Prostate gland (tissue), 2 donors: ENCODE measurements at places on chromosomes 5 and 9. TPM values are rescaled to one million over a fixed set of nuclear protein-coding genes. Genes with fewer than 3 reads are reported as not detected.

The TAF1L gene
- total RNA-seq: not detected

The ROPN1L gene
- total RNA-seq: not detected

The C9orf153 gene
- total RNA-seq: 1.6 TPM

The RC3H2 gene
- 25.8 TPM for total RNA-seq

The RANBP3L gene
- total RNA-seq: 17.7 TPM

The BTNL3 gene
- total RNA-seq: 1.6 TPM

The FRMD3 gene
- 2.3 TPM for total RNA-seq

- no peaks in the 10 kb centered on the region for H3K27me3 ChIP-seq
- peak overlapping the region; percentile 44 for H3K27ac ChIP-seq
- H3K4me1 ChIP-seq: no peaks in the 10 kb centered on the region
- H3K4me3 ChIP-seq: no peak overlapping the region
- peaks cover 13% of the 10 kb centered on the region for H3K36me3 ChIP-seq
- no peak for DNase-seq
Observed at GRCh38 chr5:172919525-172920446, 39.4 kb upstream of the RPL26L1 start.

GRCh38 chr5:7793895-7794294 is 57.0 kb downstream of the CFAP90 start:
- no peaks in the 10 kb centered on the region for H3K27me3 ChIP-seq
- no peak overlapping the region for H3K4me3 ChIP-seq
- no peak for DNase-seq

GRCh38 chr9:751137-752051 is 90.1 kb upstream of the DMRT1 start:
- peaks cover 3% of the 10 kb centered on the region for H3K4me1 ChIP-seq
- no peak overlapping the region for H3K27ac ChIP-seq
- no peaks in the 10 kb centered on the region for H3K36me3 ChIP-seq

GRCh38 chr9:123929870-123930831 is at the start of gene DENND1A:
DENND1A (minus strand) TSS chr9:123930126; CDS start chr9:123929905, 221 bp downstream.
- peaks cover 3% of the 10 kb centered on the region for H3K4me1 ChIP-seq
- DNase-seq: peak; percentile 84
- no peaks in the 10 kb centered on the region for H3K27me3 ChIP-seq
- no peaks in the 10 kb centered on the region for H3K36me3 ChIP-seq
- peak within 1 kb of the TSS; percentile 64 for H3K4me3 ChIP-seq
- H3K27ac ChIP-seq: peak within 1 kb of the TSS; percentile 62

- no peaks in the 10 kb centered on the region for H3K27me3 ChIP-seq
- H3K36me3 ChIP-seq: no peaks in the 10 kb centered on the region
- H3K4me3 ChIP-seq: no peak overlapping the region
- DNase-seq: no peak
- no peak overlapping the region for H3K27ac ChIP-seq
- H3K4me1 ChIP-seq: no peaks in the 10 kb centered on the region
Observed at GRCh38 chr5:37815913-37816312, 23.9 kb downstream of the GDNF start.

DNA sequence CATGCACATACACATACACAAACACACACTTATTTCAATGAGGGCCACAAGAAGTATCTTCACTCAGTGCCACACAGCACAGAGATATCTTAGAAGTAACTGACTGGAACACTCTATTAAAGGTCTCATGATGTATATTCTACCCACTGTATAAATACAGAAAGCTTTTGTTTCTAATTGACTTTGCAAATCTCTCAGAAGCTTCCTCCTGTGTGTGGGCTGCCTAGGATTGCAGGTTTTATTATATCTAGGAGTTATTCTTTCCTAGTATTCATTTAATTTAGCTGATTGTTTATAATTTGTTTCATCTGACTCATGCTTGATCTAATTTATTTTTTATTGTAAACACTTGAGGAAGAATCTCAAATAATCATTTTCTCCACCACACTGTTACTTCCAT is 262.4 kb upstream of the ACTBL2 start:
- H3K4me3 ChIP-seq: no peak overlapping the region
- H3K27me3 ChIP-seq: no peaks in the 10 kb centered on the region
- no peaks in the 10 kb centered on the region for H3K4me1 ChIP-seq
- no peaks in the 10 kb centered on the region for H3K36me3 ChIP-seq
- no peak overlapping the region for H3K27ac ChIP-seq

- no peak for DNase-seq
- H3K27me3 ChIP-seq: no peaks in the 10 kb centered on the region
- H3K36me3 ChIP-seq: no peaks in the 10 kb centered on the region
Observed at GRCh38 chr9:113511856-113512761, 48.6 kb downstream of the RGS3 start.

DNA sequence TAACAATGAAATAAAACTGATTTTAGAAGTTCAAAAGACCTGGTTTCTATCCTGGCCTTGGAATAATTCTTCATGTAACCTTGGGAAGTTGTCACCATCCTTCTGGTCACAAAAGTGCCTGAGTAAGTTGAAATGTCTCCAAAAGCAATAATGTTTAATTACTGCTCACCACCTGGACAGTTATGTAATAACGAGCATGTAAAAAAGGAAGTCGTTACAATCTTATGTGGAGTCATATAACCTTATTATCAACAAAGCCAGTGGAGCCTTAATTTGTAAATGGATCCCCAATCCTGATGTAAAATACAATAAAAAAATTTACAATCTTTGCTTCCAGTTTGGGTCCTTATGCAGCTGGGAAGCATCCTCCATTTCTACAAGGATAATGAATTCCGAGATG is 64.2 kb upstream of the GPR151 start:
- H3K4me1 ChIP-seq: no peaks in the 10 kb centered on the region
- H3K27me3 ChIP-seq: no peaks in the 10 kb centered on the region
- no peaks in the 10 kb centered on the region for H3K36me3 ChIP-seq
- no peak overlapping the region for H3K4me3 ChIP-seq

DNA sequence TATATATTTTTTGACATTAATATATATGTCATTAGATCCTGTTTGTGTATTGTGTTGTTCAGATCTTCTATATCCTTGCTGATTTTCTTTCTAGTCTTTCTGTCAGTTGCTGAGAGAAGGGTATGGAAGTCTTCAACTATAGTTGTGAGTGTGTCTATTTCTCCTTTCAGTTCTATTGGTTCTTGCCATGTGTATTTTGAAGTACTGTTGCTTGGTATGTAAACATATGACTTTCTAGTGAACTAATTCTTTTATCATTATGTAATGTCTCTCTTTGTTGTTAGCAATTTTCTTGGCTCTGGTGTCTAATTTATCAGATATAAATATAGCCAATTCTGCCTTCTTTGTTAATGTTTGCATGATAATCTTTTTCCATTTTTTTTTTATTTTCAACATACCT is 84.3 kb upstream of the CAST start:
- no peak overlapping the region for H3K4me3 ChIP-seq
- H3K27me3 ChIP-seq: no peaks in the 10 kb centered on the region
- DNase-seq: no peak
- no peaks in the 10 kb centered on the region for H3K36me3 ChIP-seq
- H3K4me1 ChIP-seq: no peaks in the 10 kb centered on the region
- no peak overlapping the region for H3K27ac ChIP-seq

DNA sequence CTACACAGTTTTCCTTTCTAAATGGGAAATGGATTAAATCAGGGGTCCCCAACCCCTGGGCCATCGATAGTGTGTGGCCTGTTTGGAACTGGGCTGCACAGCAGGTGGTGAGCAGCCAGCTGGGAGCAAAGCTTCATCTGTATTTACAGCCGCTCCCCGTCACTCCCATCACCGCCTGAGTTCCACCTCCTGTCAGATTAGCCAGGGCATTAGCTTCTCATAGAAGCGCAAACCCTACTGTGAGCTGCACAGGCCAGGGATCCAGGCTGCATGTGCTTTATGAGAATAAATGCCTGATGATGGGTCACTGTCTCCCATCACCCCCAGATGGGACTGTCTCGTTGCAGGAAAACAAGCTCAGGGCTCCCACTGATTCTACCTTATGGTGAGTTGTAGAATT is 41.2 kb upstream of the FLT4 start:
- no peaks in the 10 kb centered on the region for H3K36me3 ChIP-seq
- no peak overlapping the region for H3K4me3 ChIP-seq
- no peak overlapping the region for H3K27ac ChIP-seq
- no peaks in the 10 kb centered on the region for H3K27me3 ChIP-seq

DNA sequence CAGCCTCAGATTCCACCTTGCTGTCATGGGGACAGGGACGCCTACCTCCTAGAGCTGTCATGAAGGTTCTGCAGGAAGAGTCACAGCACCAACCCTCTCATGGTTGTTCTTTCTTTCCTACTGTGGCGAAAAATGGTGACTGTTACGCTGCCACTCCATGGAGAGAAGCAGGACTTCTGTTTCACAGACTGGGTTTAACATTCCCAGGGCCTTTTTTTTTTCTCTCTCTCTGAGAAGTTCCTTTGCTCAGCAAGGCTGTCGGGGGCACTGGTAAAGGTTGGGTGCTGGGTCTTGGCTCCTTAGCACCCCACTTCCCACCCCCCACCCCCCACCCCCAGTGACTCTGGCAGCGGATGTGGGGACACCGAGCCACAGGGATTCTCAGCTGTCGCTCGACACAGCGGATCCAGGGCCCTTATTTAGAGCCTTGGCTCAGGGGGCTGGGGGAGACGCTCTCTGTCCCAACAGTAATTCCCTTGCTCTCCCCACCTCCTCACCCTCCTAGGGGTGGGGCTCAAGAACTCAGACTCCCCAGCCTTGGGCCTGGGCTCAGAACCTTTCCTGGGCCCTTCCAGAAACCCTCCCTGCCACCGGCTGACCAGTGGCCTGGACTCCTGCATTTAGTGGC is 34.4 kb downstream of the DUSP1 start:
- H3K27ac ChIP-seq: no peak overlapping the region
- H3K4me1 ChIP-seq: peaks cover 8% of the 10 kb centered on the region
- no peaks in the 10 kb centered on the region for H3K27me3 ChIP-seq
- no peak for DNase-seq

GRCh38 chr5:56755036-56755555 is 60.3 kb upstream of the MAP3K1 start:
- no peaks in the 10 kb centered on the region for H3K27me3 ChIP-seq
- H3K4me3 ChIP-seq: no peak overlapping the region
- no peak for DNase-seq
- no peaks in the 10 kb centered on the region for H3K4me1 ChIP-seq

GRCh38 chr5:91998774-91999173 is 615.7 kb upstream of the ARRDC3 start:
- DNase-seq: no peak
- no peak overlapping the region for H3K4me3 ChIP-seq
- H3K36me3 ChIP-seq: no peaks in the 10 kb centered on the region

DNA sequence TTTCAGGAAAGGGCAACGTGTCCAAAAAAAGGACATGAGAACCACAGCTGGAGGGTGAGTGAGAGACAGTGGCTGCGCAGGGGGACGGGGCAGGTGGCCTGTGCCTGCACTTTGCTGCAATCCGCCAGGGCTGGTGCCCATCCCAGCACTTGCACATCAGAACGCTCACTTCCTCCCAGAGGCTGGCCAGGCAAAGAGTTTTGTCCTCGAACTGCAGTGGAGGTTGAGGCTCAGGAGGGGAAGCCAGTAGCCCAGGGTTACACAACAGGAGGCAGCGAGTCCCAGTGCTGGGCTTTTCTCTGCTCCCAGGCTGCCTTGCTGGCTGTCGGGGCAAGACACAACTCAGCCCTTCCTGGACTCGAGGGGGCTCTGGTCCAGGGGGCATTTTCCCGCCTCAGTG is 33.1 kb downstream of the CRB2 start:
- no peak overlapping the region for H3K27ac ChIP-seq
- no peaks in the 10 kb centered on the region for H3K27me3 ChIP-seq
- no peak overlapping the region for H3K4me3 ChIP-seq
- no peaks in the 10 kb centered on the region for H3K36me3 ChIP-seq
- H3K4me1 ChIP-seq: no peaks in the 10 kb centered on the region
